ENCODE measurements at places on chromosomes 1 and 21.
A peak's percentile ranks its signal among the peaks of the same experiment; 100 is the strongest.

- DNase-seq, result no peak
These were observed 108.0 kb downstream of the BRINP2 start for GRCh38 chr1:177278626-177279390.

GRCh38 chr1:110581682-110582145, 24.4 kb downstream of the KCNA2 start:
- no peak for DNase-seq

- DNase-seq, result no peak
These were observed 38.5 kb upstream of the DENND1B start for GRCh38 chr1:197813741-197814140.

DNA sequence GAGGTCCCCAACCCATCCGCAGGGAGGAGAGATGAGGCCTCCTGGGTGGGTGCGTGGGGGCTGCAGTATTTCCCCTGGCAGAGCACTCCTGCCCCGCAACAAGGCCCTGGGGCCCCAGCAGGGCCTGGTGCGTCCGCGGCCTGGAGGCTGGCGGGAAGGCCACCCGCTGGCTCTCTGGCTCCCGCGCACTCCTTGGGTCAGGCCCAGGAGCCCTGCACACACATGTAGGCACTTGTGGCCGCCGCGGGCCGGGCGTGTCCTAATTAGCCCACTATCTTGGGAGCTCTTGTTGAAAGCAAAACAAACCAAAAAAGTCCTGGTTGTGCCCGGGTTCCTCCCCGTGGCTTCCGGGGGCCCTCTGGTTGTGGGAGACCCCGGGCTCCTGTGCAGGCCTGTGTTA, 49.7 kb upstream of the CCDC27 start:
- no peak for DNase-seq

- DNase-seq, result no peak
These were observed 6.4 kb upstream of the EDN2 start for GRCh38 chr1:41490911-41491310.

DNA sequence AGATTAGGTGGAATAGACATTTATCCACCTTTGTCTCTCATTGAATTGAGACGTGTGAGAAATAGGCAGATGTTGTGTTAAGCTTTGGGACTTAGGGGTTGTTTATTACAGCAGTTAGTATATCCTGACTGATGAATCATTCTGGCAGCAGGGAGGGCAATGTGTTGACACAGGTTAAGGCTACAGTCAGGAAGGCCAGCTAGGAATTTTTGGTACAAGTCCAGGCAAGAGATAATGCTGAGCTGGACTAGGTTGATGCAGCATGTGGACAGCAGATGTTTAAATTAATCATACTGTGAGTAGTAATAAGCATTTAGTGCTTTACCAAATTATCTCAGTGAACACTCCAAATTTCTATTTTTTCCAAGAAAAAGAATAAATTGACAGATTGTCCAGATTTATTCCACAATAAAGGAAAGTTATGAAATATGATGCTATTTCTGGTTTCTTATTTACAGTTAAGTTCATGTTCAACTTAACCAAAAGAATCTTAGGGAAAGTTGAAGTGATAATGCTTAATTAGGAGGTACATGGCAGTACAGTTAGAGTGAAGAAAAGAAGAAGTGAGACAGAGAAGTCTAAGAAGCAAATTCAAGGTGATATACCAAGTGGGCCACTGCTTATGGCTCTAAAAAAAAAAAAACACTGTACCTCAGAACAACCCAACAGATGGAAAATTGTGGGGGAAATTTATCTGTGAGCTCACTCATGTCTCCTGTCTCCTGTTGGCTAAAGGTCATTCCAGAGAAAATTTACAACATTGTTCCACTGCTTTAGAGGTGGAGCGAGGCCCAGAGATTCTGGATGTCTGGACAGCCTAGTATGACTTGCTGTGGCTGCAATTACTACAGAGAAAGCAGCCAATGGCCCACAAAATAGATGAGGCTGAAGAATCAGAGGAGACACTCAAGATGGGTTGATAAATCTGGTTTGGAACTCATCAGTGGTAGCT, 102.7 kb upstream of the C21orf91 start:
- DNase-seq, result no peak

- no peak for DNase-seq
These were observed 403.4 kb downstream of the PTPRC start for GRCh38 chr1:199042193-199042592.

- DNase-seq, result peak; percentile 49
These were observed 28.4 kb upstream of the C1orf159 start for GRCh38 chr1:1144122-1144842.

DNA sequence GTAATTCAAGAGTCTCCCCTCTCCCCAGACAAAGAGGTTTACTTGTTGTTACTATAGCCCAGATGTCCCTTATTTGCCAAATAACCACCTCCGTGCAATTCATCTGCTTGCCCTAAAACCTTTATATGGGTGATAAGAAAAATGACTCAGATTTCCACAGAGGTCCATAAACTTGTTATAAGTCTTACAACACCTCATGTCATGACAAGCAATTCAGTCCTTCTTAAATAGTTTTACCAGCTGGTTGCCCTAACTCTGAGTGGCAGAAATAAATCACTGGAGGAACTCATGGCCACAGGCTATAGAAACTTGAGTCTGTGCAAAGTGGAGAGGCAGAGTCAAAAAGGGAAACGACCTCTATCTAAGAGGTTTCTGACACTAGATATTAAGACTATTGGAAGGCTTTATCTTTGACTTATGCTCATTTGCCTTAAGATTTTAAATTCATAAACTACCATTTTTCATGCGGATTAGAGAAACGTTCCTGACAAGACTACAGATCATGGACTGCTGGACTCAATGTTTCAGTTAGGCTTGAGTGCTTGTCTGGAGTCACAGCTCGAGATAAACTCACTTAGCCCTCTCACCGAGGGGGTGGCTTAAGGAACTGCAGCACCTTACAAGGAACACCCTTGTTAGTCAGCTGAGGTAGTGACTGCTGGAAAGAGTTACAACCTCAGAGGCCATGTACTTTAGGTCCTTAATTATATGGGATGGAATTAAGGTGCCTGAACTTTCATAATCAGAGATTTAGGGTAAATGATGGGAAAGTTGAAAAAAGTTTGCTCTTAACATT, 662.5 kb upstream of the USP24 start:
- no peak for DNase-seq

- DNase-seq, result no peak
These were observed 51.1 kb downstream of the IER5 start for GRCh38 chr1:181139631-181140061.

GRCh38 chr1:34549199-34549598, 205.6 kb upstream of the GJB5 start:
- no peak for DNase-seq

- no peak for DNase-seq
These were observed 3.0 kb downstream of the CNR2 start for GRCh38 chr1:23910144-23910543.

GRCh38 chr1:231392389-231393131, 29.5 kb downstream of the EGLN1 start:
- DNase-seq, result no peak

DNA sequence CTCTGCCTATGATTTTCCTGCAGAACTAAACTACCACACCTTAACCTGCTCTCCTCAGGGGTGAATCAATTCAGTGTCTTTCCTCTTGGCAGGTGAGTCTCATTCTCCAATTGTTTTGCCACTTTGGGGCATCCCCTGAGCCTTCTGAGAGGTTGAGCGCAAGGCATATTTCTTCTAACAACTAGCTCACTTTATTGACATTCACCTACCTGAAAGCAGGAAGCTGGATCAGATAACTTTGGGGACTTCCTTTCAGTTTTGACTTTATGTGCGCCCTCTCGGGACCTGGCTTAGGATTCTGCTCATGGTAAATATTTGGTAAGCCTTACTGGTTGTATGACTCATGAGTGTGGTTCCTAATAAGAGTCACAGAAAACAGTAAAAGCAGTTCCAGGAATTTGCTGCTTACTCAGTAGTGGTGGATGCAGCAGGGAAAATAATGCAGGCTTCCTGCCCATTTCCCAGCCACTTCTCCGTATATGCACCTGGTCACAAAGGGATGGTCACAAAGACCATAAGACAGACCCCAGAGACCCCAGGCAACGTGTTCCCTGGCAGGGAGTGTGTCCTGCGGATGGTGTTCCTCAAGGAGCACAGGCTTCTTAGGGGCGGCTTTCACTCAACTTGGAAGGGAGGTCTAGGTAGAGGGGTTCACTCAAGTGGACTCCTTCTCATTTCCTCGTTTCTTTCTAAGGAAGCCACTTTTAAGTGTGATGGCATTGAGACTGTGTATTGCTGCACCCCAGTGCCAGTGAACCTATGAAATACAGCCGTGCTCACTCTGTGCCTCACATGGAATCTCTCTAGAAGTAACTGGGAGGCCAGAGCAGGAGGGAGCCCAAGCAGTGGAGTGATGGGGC, 22.0 kb upstream of the BATF3 start:
- DNase-seq, result no peak

DNA sequence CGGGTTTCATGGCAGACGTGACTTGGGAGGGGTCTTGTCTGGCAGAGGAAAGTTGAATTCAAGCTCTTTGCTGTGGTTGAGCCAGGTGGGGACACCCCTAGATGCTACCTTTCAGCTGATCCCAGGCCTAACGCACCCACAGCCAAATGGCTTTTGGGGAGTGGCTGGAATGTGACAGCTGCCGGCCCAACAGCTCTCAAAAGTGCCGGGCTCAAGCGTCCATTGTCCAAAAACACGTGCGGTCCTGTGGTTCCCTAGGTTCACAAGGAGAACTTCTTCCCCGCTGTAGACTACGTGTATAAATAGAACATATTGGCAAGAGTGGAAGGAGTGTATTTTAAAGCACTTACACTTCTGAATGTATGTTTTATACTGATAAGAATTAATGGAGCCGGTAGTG, 87.1 kb upstream of the ARHGEF16 start:
- no peak for DNase-seq

DNA sequence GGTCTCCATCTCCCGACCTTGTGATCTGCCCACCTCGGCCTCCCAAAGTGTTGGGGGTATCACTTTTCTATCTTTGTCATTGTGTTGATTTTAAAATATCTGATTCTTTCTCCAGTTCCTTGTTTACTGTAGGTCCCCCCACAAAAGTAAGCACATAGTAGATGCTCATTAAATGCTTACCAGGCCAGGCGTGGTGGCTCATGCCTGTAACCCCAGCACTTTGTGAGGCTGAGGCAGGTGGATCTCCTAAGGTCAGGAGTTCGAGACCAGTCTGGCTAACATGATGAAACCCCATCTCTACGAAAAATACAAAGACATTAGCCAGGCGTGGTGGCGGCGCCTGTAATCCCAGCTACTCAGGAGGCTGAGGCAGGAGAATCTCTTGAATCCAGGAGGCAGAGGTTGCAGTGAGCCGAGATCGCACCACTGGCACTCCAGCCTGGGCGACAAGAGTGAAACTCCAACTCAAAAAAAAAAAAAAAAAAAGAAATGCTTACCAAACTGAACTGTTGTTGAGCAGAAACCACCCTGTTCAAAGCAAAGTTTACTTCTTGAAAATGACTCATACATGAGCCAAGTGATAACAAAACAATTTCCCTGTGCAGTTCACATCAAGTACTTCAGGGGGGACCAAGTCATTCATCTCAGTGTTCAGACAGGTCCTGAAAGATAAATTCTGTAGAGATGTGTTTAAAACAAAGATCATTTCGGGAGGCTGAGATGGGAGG, 24.3 kb upstream of the NID1 start:
- no peak for DNase-seq

- DNase-seq, result no peak
These were observed 192.5 kb downstream of the HLX start for GRCh38 chr1:221071777-221072176.

DNA sequence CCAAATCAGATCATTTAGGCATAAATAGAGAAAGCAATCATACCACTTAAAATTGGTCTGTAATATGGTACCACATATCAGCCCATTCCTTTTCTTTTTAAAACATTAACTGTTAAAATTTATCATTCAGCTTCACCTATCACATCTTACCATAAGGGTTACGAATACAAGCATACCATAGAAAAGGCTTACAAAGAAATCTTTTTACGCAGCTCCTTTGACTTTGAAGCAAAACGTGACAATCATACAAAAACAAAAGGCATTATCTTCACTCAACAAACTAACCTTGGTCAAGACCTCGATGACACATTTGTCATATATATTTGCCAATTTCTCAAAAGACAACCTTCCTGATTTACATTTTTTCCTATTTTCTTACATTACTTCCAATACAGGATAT, 169.0 kb downstream of the SMYD3 start:
- DNase-seq, result no peak

DNA sequence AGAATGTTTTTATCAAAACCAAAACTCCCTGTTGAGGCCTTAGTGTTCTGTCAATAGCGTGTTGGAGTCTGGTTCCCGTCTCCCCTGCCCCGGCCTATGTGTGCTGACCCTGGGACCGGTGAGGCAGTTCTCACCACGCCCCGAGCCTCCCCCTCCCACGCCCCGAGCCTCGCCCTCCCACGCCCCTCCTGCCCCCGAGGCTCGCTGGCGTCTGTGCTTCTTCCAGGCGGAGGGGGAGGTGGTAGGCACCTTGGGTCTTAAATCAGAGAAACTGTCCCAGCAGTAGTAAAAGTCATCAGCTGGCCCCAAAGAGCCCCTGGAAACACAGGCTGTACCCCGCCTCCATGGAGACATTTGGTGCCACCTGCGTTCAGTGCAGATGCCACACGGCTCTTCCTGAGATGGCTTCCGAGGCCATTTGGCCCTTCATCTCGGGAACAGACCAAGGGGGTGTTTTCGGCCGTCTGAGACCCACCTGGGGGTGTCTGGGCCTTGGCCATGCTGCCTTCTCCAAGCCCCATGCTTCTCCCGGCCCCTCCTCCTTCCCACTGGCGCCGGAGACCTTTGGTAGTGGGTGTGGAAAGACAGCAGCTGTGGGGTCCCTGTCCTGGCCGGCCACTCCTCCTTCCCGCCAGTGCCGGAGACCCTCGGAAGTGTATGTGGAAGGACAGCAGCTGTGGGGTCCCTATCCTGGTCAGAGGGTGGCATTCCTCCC, 44.7 kb downstream of the SKI start:
- DNase-seq, result no peak

GRCh38 chr21:39712976-39713375, 32.0 kb upstream of the IGSF5 start:
- DNase-seq, result no peak

DNA sequence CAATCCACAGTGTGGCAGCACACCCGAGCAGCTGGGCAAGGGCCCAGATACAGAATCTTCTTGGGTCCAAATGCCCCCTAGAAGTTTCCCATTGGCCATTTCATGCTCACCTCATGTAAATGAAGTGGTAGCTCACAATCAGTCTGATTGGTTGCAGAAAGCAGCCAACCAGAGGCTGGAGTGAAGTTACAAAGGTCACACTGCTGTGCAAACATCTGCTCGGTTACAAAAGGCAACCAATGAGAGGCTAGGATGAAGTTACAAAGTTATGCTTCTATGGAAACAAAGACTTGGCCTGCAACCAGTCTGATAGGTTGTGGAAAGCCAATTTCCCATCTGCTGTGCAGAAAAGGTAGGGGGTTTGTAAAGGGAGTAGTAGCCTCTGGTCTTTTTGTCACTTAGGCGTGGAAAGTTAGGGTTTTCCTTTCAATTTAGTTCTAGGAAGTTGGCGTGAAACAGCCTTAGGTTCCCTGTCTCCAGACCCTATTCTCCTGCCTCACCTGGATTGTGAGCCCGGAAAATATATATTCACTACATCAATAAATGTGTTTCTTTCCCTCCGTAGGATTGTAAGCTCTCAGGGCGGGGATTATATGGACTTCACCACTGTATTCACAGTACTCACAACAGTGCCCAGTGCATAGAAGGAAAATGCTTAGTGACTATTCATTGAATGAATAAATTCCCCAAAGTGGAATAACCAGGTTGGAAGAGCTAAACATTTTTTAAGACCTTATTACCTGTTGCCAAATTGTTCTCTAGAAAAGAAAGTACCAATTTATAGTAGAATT, 91.9 kb downstream of the URB2 start:
- DNase-seq, result no peak

- DNase-seq, result no peak
These were observed 35.9 kb upstream of the NEK2 start for GRCh38 chr1:211711315-211711705.

Measured in stimulated activated CD8-positive, alpha-beta memory T cell treated with anti-CD3 and anti-CD28 coated beads, Interleukin-15, amount 100 ng/mL, for 48 hours (primary cell).